ENCODE measurements at places on chromosomes 5 and 9.

DNA sequence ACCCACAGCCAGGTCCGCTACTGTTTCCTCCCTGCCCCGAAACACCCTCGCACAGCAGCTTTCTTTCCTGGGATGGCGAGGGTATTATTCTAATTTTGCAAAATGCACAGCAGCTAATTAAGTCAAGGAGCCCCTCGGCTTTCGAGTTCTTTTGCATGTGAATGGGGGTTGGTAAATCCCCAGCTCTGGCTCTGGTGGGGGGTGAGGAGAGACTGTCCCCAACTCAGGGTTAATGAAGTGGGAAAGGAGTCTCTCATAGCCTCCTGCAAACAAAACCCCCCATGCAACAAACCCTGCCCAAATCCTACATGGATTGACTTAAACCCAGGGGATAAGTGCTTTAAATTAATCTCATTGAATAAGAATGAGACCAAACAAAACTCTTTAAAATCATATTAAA, 8.8 kb downstream of the BARHL1 start:
- DNase-seq = no peak

DNA sequence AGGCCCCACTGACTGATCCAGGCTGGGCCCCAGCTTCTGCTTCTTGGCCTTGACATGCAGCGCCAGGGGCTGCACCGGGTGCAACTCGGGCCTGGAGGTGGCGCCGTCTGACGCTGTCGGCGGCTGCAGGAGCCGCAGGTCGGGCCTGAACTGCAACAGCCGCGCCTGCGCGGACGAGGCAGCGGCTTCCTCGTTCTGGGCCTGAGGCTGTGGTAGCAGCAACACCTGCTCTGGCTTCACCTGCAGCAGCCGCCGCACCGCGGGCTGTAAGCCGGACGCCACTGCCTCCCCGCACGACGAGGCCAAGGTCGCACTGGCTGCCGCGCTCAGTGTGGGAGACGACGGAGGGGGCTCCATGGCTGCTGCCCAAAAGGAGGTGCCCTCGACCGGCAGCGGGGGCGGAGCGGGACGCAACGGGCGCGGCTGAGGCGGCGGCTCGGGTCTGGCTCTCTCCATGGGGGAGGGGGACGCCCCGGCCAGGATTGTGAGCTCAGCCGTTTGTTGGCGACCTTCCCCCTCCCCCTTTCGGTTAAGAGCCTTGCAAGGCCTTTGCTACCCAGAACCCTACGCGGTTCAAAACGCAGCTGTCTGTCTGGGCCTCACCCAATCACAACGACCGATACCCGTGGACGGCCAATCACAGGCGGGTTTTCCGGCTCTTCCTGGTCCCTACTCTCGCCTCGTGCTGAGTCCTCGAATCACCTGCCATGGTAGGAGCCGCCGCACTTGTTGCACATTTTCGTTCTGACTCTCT, 438 bp downstream of the SOX30 start:
- DNase-seq = peak; percentile 69

DNA sequence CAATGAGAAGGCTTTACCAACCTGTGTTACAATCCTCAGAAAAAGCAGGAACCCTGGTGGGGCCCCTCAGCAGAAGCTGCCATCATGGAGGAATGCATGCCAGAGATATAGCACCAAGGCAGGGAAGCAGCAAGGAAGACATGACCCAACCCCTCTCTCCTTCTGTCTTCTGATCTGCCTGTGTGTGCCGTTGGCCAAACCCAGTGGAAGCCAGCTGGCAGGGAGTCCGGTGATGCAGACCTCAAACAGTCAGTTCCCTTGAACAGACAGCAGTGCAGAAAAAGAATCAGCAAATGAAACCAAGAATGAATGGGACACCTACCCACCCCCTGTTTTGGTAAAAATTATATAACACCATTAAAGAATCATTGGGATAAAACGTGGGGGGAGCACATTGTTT, 234.2 kb downstream of the ZNF608 start:
- no peak for DNase-seq

DNA sequence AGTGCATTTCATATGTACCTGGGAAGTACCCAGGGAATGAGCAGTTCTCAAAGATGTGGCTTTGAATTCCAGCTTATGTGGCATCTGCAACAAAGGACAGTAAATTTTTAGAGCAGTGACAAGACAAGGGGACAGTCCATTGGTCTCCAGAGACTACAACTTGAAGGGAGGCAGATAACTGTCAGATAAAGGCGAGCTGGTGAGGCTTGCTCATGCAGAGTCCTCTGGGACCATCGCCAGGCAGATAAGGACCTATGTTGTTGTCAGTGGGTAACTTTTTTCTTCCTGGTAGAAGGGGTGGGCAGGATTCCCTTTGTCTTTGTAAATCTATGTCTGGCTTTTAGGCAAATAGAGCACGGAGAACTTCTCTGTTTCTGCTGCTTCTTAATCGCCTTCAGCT, 120.2 kb downstream of the ICE1 start:
- DNase-seq = no peak

DNA sequence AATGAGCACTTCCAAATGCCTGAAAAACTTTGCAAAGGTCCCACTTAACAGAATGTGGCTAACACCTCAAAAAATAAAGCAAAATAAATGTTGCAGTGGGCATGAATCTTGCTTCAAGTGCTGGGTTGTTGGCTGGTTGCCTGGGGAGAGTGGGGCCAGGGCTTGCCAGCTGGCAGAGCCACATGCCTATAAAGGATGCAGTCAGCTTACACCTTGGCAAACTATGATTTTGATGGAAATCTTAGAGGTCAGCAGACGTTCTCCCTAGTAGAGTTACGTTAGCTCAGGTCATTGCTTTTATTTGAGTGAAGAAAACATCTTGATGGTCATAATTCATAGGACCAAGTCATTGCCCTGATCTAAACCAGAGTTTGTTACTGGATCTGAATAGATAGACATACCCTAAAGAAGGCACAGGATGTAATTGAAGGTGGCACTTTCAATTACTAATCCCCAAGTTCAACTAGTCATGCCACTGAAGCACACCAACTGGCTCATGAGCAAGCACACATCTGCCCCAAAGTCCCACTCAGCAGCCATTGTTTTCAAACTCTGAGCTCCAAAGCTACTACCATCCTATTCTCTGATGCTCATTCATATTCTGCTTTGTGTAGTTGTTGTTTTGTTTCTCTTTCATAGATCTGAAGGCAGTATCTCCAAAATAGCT, 51.2 kb upstream of the ZSWIM6 start:
- DNase-seq = no peak
